ENCODE measurements at places on chromosomes 16 and 17. TPM values are rescaled to one million over a fixed set of nuclear protein-coding genes. Genes with fewer than 3 reads are reported as not detected.

The KCTD11 gene
- total RNA-seq, result 2.5 TPM

The EFNB3 gene
- 19.7 TPM for total RNA-seq

The HSPB9 gene
- not detected for total RNA-seq

The NTN1 gene
- 4.7 TPM for total RNA-seq

The TMEM238L gene
- not detected for total RNA-seq

The PYY gene
- total RNA-seq, result not detected

The DNAJA3 gene
- total RNA-seq, result 33.2 TPM

The FBXW10 gene
- 0.63 TPM for total RNA-seq

The KRT40 gene
- total RNA-seq, result not detected

The GH1 gene
- total RNA-seq, result not detected

The HOXB1 gene
- not detected for total RNA-seq

The IKZF3 gene
- total RNA-seq, result under 0.01 TPM

The TM4SF5 gene
- not detected for total RNA-seq

The TPSG1 gene
- total RNA-seq, result not detected

The MAP2K4 gene
- total RNA-seq, result 77.0 TPM

The SOX9 gene
- 27.9 TPM for total RNA-seq

The NUPR1 gene
- total RNA-seq, result 0.31 TPM

The USP10 gene
- total RNA-seq, result 85.1 TPM

The TEX19 gene
- not detected for total RNA-seq

The NDEL1 gene
- 70.7 TPM for total RNA-seq

The COX10 gene
- total RNA-seq, result 36.6 TPM

The UNC13D gene
- 0.94 TPM for total RNA-seq

The ZNF267 gene
- total RNA-seq, result 9.1 TPM

The ABCA8 gene
- total RNA-seq, result 3.8 TPM

The SKA2 gene
- 92.6 TPM for total RNA-seq

The CNTNAP1 gene
- 12.5 TPM for total RNA-seq

The CFAP52 gene
- total RNA-seq, result 2.8 TPM

The KRTAP3-2 gene
- not detected for total RNA-seq

The FOXN1 gene
- total RNA-seq, result not detected

The RHBDF1 gene
- total RNA-seq, result 1.6 TPM

The CMTM4 gene
- 60.7 TPM for total RNA-seq

The CHD9 gene
- 288 TPM for total RNA-seq

The C17orf100 gene
- total RNA-seq, result 5.3 TPM

The MPO gene
- total RNA-seq, result 0.94 TPM

All from parietal lobe (tissue), 2 donors.